ENCODE measurements at places on chromosomes 12 and 14.

DNA sequence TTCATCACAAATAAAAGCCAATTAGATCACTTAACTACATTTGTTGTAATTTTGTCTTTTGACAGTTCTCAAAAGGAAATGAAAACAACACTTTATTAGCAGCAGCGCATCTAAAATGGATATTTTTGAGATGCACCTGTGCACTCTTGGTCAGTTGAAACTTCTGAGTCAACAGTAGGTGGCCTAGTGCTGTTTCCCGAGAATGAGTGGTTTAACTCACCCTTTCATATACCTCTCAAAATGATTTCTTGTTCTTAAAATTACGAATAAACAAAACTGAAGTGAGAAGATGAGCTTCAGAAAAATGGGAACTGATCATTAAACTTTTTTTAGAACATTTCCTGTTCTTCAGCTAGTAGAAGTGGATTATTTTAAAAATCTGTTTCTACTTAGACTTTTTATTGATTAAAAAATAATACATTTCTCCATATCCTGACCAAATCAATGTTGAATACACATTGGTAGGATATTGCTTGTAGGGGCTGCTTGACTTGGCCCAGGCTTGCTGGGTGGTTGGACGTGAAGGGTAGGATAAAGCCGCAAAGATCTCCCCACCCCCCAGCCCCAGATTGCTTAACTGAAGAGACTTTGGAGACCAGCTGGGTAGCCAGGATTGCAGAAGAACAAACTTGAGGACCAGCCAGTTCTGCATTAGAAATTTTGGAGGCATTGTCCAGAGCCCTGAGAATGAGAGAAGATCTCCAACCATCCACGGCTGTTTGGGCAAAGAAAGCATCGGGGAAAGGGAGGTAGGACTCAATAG, 22.3 kb upstream of the STK38L start:
- DNase-seq = no peak

- no peak for DNase-seq
Measured at GRCh38 chr12:49505672-49506071, 33.2 kb upstream of the KCNH3 start.

GRCh38 chr14:59337141-59337611, 128.0 kb downstream of the GPR135 start:
- no peak for DNase-seq

GRCh38 chr12:95215949-95216348, 1.3 kb downstream of the FGD6 start:
- DNase-seq = no peak

GRCh38 chr12:108370415-108370814, 31.3 kb upstream of the CMKLR1 start:
- no peak for DNase-seq

GRCh38 chr14:105481886-105482457, 4.7 kb upstream of the CRIP1 start:
- DNase-seq = peak; percentile 99

GRCh38 chr12:122886851-122887818, 8.8 kb downstream of the VPS37B start:
- DNase-seq = peak; percentile 77

DNA sequence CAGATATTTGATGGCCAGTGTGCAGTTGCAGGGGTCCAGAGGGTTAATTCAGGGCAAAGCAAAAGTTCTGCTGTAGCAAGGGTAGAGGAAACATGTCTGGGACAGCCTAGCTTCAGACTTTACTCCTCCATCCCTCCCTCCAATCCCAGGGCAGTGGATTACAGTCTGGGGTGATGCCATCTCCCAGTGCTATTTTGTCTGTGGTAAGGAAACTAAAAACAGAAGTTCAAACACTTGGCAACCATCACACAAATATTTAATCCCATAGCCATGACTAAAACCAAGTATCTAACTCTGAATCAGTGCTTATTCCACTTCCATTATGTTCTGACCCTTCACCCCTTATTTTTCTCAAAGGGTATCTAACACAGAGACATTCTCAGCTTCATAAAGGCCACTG, 61.8 kb downstream of the PIK3C2G start:
- no peak for DNase-seq

DNA sequence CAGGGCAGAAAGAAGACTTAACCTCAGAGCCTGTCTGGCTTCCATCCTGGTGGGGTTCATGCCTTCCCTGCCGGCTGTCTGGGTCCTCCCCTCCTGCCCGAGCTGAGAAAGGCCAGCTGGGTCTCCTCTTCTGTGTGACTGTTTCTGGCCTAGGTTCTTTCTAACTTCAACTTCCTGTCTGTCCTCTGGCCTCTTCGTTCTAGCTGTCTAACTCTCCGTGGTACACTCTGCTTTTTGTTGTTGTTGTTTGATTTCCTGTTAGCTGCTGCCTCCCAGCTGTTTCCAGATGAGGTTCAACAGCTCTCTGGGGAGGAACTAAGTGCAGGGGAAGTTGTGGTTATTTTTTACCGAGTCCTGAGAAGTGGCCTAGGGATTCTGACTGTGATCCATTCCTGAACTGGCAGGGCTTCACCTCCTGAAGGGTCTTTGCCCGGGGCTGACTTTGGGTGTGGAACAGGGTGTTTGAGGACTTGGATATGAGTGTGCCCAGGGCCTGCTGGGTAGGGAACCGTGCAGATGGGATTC, 3.2 kb downstream of the MLXIP start:
- DNase-seq = peak; percentile 34

DNA sequence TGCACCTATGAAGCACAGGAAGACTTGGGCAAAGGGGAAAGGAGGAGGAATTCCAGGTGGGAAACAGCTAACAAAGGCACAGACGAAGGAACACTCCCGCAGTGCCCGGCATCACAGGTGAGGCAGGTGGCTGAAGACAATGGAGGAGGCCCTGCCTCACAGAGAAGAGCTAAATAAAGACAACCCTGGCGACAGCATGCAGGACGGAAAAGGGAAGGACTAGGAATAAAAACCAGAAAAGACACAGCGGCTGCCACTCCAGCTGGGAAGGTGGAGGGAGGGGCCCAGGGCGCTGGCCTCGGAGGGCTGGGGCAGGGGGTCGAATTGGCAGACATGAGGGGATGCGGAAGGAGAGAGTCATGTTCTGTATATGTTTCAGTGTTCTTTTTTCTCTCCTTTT, 43.0 kb upstream of the ANO2 start:
- no peak for DNase-seq

DNA sequence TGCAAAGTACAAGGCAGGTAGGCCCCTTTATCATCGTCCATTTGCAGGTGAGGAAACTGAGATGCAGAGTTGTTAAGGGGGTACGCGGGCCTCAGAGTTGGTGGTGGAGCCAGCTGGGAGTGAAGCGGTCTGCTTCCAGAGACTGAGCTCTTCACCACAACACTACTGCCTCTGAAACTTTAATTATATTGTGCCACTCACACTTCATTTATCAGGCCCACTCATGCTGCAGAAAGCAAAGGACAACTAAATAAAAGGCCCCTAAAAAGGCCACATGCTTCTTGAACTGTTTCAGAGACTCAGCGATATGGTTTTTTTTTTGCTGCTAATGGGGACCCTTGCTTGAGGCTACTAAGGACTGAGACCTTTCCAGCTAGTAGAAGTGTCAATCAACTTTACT, 153.1 kb downstream of the TTC7B start:
- no peak for DNase-seq

DNA sequence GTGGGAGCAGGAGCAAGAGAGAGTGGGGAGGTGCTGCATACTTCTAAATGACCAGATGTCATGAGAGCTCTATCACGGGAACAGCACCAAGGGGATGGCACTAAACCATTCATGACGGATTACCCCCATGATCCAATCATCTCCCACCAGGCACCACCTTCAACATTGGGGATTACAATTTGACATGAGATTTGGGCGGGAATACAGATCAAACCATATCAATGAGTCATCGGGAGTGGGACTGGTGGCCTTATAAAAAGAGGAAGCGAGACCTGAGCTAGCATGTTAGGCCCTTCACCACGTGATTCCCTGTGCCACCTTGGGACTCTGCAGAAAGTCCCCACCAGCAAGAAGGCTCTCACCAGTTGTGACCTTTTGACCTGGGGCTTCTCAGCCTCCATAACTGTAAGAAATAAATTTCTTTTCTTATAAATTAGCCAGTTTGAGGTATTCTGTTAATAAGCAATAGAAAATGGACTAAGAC, 28.7 kb downstream of the COX8C start:
- no peak for DNase-seq

GRCh38 chr12:67665679-67666078, 17.1 kb downstream of the DYRK2 start:
- no peak for DNase-seq

- DNase-seq = no peak
Measured at GRCh38 chr14:83988275-83988674, 1541.7 kb upstream of the FLRT2 start.

GRCh38 chr14:64891173-64891838, 11.6 kb upstream of the SPTB start:
- DNase-seq = no peak

GRCh38 chr14:103022002-103022684, 35.2 kb downstream of the CDC42BPB start:
- no peak for DNase-seq

GRCh38 chr12:50057000-50057841, at the start of gene ASIC1:
ASIC1 (plus strand) TSS chr12:50057596; CDS start chr12:50058767, 1,171 bp downstream.
- peak; percentile 75 for DNase-seq

DNA sequence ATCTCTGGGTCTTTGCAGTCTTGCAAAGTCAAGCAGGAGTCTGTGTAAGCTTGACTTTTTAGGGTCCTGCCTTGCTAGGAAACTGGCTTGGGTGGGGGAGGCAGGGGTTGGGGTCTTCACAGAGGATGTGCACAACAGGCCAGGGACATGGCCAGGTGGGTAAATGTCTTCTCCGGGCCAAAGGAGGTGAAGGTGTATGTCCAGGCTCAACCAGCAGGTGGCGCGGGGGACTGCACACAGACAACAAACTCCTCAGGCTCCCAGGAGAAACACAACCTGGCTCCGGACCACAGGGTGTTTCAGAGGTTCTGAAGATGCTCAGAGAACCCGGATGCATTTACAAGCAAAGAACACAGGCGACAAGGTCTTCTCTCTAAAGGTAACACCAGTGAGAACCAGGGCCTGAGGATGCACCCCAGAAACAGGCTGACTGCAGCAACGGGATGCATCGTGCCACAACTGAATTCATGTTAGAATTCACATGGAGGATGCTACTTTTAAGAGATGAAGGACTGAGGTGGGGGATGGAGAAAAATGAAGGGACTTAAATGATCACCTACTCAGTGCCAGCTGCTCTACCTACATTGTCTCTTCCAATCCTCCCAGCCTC, 56.0 kb downstream of the PLEKHG3 start:
- peak; percentile 63 for DNase-seq

DNA sequence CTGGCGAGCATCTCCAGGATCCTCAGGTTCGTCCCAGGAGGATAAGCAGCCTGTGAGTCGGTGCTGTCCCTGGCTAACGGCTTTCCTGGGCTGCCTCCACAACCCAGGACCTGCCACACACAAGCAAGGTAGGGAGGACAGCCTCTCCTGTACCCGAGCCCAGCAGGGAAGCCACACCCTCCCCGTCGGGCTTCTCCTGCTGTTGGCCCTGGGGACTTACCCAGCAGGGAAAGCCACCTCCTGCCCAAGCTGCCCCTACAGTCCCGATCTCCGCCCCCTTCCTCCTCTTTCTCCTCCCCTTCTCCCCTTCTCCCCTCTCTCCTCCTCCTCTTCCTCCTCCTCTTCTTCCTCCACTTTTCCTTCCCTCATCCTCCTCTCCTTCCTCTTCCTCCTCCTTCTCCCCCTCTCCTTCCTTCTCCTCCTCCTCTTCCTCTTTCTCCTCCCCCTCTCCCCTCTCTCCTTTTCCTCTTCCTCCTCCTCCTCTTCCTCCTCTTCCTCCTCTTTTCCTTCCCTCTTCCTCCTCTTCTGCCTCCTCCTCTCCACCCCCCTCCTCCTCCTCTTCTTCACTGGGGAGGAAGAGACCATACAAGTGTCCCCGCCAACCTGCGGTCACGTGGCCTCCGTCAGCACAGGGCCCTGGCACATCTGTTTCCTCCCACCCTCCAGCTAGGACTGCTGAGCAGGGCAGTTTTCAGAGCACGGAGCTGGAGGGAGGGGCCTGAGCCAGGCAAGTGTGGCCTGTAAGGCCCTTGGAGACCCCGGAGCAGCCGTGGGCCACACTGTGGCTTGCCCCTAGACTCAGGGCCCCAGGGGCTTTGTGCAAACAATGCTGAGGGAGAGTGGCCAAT, 17.3 kb upstream of the RFLNA start:
- no peak for DNase-seq

DNA sequence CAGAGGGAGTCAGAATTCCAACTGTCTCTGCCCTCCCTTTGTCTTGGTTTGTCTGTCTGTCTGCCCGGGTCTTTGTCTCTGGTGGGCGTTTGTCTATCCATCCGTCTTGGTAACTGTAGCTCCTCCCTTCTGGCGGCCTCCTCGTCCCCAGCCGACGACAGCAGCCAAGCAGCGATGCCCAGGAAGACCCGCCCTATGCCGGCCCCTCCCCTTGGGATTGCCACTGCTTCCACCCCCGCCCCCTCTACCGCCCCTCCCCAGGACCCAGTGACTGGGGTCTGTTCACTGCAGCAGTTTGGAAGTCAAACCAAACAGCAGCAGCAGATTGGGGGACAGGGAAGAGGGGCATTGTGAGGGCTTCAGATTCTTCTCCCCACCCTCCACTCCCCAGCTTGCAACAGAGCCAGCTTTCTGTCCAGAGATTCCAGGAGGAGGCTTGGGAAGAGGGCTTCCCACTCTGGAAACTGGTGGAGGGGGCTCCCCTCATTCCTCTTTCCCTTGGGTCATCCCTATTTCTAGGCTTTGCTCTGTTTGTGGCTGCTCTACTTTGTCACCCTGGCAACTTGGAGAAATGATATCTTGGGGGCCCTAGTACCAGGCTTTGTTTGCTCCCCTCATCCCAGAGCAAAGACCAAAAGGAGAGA, 2.4 kb upstream of the RARG start:
- DNase-seq = no peak

GRCh38 chr14:101477648-101478047, 83.6 kb upstream of the DIO3 start:
- no peak for DNase-seq

DNA sequence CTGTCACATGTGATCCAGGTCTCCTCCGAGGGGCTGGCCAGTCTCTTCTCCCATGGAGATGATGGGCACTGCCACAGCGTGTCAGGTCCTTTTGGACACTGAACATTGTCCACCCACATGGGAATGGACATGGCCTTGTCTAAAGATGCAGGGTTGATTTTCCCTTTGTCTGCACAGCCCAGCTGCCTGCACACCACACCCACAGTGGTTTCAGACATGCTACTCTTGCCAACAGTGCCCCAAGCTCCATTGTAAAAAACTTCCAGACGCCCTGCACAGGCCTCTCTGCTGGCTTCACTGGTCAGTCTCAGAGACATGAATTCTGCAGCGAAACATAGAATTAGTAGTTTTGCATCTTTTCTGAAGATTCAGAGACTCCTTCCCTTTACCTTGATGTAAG, 18.5 kb downstream of the CD163 start:
- DNase-seq = no peak

GRCh38 chr14:38063711-38064320, 143.9 kb upstream of the SSTR1 start:
- DNase-seq = no peak

- no peak for DNase-seq
Measured at GRCh38 chr12:26513363-26514043, 318.1 kb downstream of the SSPN start.

GRCh38 chr12:40117818-40118217, 11.9 kb upstream of the SLC2A13 start:
- no peak for DNase-seq

GRCh38 chr12:11731455-11731854, 82.0 kb downstream of the ETV6 start:
- DNase-seq = no peak
